ENCODE measurements at places on chromosomes 1 and 21.

GRCh38 chr21:30434033-30434631 is 4.1 kb downstream of the KRTAP13-4 start:
- peak; percentile 2 for DNase-seq

DNA sequence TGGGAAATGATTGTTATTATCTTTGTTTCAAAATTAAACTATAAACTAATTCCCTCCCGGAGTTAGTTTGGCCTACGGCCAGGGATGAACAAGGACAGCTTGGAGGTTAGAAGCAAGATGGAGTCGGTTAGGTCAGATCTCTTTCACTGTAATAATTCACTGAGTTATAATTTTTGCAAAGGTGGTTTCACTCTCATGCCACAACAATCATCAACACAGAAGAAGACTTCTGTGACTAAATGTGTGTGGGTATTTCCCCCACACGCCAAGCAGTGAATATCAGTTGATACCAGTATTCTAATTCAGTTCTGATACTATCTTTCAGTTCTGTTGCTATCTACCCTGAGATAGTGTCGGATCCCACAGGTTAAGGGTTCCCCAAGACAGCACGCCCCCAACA is 215.1 kb downstream of the S1PR1 start:
- DNase-seq = no peak

DNA sequence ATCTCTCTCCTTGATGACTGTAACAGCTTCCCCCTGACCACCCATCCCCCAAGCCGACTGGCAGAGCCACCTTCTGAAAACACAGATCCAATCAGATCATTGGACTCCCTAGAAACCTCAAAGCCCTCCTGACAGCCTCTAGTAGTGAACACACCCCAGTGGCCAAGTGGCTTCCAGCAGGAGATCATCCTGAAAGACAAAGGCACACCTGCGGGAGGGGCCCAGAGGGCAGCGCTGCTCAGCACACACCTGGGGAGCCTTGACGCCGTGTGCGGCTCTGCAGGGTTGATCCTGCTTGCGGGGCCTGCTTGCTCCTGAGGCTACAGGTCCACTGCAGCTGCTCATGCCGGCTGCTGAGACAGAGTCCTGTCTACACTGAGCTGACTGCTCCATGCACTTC is 41.5 kb downstream of the SLC66A1 start:
- DNase-seq = no peak

DNA sequence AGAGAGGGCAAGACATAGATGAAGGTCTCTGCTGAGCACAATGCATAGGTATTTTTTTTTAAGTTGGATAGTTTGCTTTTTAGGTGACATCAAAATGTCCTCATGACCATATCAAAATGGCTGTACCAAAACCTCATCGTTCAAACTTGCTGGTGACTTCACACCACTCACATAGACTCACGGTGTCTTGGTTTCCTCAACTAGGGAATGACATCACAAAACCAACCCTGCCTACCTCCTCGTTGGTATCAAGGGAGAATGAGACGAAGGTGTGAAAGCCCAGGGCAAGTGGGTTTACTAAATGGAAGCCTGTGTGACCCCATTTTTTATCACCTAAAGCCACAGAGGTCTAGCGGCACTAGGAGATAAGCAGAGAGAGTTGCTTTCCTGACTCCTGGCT is 1.6 kb downstream of the PIGR start:
- no peak for DNase-seq

- no peak for DNase-seq
These were observed 17.1 kb downstream of the KIF21B start for GRCh38 chr1:201006450-201006849.

DNA sequence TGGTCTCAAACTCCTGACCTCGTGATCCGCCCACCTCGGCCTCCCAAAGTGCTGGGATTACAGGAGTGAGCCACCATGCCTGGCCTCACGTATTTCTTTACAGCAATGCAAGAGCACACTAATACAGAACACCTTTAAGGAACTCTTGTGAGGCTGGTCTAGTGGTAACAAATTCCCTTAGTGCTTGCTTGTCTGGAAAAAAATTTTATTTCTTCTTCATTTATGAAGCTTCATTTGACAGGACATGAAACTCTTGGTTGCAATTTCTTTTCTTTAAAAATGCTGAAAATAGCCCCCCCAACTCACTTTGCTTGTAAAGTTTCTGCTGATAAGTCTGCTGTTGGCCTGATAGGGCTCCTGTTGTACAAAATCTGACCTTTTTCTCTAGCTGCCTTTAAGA is 248.8 kb downstream of the SMYD3 start:
- no peak for DNase-seq

DNA sequence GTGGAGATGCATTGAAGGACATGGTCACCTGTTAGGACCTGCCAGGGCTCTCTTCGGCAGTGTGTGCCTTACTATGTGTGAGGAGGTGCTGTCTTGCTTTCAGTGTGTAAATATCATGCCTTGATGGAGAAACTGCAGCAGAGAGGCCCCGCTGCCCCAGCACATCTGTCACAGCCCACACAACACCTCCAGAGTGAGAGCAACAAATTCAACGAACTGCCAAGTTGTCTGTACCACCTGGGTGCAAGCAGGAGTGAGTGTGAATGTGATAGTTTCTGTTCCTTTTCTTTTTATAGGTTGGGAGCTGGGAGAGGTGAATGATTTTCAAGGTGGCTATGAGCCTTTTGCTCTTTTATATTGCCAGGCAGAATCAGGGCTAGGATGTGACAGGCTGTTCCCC is 114.6 kb upstream of the KIAA0040 start:
- DNase-seq = no peak

DNA sequence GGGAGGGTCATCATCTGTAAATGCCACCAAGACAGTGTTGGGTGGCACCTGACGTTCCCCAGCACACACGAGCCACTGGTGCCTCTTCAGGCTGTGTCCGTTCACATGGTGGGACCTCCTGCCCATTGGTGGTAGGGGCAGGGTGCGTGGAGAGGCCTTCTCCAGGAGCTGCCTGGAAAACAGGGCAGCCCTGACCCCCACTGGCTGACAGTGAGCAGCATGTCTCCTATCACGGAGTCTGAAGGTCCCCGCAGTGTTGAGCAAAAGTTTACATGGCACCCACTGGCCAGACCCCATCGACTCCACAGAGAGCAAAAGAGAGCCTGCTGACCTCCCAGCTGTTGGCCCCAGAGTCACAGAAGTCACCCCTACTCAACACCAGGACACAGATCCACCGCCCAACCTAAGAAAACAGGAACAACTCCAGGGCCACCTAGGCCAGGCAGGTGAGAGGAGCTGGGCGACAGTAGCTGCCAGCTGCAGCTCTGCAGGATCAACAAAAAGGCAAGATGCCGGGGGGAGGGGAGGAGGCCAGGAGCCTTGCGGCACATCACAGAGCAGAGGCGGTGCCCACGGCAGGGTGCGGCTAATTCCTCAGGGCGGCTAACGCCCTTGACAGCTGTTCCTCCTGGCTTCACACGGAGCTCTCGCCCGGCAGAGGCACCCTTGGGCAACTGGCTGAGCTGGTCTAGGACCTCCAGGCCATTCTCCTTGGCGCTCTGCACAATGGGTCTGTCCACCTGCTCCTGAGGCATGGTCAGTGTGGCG is 14.4 kb upstream of the IFI6 start:
- no peak for DNase-seq

GRCh38 chr21:15159382-15160020 is 94.7 kb upstream of the NRIP1 start:
- DNase-seq = no peak

- no peak for DNase-seq
These were observed 170.6 kb upstream of the PROX1 start for GRCh38 chr1:213817156-213817555.

GRCh38 chr1:17420391-17420918 is 19.0 kb downstream of the RCC2 start:
- DNase-seq = no peak

DNA sequence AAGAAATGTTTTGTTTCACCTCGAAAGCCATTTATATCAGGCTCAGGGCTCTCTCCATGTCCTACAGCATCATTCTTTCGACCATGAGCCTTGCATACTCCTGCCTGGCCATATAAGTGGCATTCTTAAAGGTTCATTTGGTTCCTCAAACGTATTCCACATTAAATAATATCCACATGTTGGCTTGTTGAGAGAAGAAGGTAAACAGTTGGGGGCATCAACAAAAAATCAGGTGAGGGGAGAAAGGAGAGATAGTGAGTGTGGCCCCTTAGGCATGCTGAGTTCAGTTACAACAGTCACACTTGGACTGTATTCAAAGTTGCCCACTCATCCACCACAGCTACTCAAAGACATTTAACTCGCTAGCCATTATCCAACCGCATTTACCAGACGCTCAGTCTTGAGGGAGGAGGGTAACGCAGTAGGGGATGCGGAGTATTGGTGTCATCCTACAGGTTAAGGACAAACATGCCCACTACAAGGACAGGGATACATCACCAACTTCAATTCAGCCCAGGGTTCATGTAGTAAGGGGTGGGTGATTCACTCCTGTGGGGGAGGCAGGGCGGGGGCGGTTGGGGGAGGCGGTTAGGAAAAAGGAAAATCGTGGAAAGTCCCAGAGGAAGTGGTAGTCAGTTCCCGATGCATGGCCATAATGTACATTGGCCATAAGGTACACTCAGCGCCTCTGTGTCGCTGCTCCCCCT is 1.4 kb downstream of the ZNF697 start:
- peak; percentile 48 for DNase-seq

DNA sequence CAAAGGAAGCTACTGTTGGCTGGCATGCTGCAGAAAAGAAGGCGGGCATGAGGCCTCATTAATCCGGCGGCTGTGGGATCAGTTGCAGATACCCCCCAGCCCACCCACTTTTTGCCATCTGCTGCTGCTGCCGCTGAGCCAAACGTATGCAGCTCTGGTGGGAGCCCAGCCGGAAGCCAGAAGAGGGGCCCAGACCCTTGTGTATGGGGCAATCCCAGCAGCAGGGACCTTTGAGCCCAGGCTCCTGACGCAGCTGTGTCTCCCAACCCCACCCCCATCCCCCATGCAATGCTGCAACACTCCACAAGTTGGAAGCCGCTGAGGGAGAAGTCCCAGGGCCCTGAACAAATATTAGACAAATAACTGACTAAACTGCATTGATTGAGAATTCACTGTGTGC is 106.0 kb downstream of the ELAVL4 start:
- DNase-seq = no peak

DNA sequence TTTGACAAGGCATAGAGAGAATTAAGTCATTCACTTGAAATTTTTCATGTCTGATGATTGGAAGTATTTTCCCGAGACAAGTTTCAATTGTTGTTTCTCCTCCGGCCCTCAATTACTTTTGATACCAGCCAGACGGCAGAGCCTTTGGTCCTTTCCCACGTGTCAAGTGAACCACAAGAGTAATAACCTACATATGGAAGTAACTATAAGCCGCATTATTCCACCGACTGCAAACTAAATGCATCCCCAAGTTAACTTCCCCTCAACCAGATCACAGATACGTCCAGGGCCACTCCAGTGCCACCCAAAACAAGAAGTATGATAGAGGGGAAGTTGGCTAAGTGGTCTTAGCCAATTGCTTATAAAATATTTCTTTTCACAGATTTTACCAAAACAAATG is 20.2 kb downstream of the COLGALT2 start:
- no peak for DNase-seq

GRCh38 chr1:207397525-207397926 is 56.6 kb upstream of the CR2 start:
- DNase-seq = no peak

DNA sequence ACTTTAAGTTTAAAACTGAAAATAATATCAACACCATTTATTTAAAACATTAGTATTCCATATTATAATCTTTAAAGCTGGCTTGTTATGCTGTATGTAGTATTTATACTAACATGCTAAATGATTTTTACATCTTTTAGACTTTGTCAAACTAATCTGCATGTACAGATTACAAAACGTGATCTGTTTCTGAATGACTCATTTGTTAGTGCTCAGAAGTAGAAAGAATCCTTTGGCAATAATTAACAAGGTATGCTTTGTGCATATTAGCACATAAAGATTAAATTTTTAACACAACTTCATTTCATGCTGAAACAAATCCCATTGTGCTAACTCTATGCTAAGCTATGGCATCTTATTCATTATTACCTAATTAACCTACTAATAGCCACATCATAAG is 242.4 kb downstream of the BARHL2 start:
- DNase-seq = no peak

GRCh38 chr1:43563876-43564539 is 33.3 kb downstream of the PTPRF start:
- DNase-seq = no peak

GRCh38 chr1:64161357-64161941 is 42.0 kb upstream of the UBE2U start:
- peak; percentile 51 for DNase-seq

DNA sequence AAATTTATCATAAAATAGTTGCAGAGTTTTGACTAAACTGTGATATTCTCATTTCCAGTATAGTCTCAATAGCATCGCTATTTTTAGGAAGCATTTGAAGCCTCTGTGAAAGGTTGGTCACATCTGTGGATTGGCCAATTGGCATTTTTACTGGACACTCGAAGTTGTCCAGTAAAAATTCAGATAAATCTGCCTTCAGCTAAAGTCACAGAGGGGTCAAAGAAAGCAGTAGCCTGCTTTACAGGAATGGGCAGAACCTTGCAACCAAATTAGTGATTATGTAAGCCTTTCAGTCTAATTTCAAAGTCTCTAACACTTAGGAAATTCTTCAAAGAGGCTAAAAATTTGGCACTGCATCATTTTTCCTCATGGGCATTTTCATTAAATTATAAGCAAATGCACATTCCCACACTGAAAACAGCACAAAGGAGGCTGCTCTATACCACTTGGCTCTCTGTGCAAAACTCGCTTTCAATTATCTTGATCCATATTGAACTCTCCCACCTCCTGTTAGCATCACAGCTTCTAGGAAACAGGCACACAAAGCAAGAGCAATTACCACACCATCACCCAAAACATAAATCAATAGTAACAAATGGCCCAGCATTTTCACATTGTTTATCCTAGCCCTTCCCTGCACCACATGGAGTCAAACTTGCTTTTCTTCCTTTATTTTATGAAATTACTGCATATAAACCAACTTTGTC is 318.5 kb upstream of the DUSP10 start:
- no peak for DNase-seq

- peak; percentile 38 for DNase-seq
These were observed 30.2 kb downstream of the NDC1 start for GRCh38 chr1:53807916-53808315.

- no peak for DNase-seq
These were observed 485.7 kb upstream of the BRINP3 start for GRCh38 chr1:190963321-190963720.

- DNase-seq = no peak
These were observed 393.9 kb upstream of the DEPDC1 start for GRCh38 chr1:68890736-68891135.

- DNase-seq = no peak
These were observed 32.2 kb upstream of the FCRL3 start for GRCh38 chr1:157732755-157733154.

GRCh38 chr1:53395671-53396215 is 63.5 kb upstream of the DMRTB1 start:
- no peak for DNase-seq

- DNase-seq = peak; percentile 26
These were observed 33.4 kb downstream of the RGS7 start for GRCh38 chr1:241323514-241324195.

GRCh38 chr21:23951251-23951650 is 1656.0 kb downstream of the MRPL39 start:
- no peak for DNase-seq

All from hepatic stellate cell (primary cell).